ENCODE measurements at places on chromosomes 3 and 15.

DNA sequence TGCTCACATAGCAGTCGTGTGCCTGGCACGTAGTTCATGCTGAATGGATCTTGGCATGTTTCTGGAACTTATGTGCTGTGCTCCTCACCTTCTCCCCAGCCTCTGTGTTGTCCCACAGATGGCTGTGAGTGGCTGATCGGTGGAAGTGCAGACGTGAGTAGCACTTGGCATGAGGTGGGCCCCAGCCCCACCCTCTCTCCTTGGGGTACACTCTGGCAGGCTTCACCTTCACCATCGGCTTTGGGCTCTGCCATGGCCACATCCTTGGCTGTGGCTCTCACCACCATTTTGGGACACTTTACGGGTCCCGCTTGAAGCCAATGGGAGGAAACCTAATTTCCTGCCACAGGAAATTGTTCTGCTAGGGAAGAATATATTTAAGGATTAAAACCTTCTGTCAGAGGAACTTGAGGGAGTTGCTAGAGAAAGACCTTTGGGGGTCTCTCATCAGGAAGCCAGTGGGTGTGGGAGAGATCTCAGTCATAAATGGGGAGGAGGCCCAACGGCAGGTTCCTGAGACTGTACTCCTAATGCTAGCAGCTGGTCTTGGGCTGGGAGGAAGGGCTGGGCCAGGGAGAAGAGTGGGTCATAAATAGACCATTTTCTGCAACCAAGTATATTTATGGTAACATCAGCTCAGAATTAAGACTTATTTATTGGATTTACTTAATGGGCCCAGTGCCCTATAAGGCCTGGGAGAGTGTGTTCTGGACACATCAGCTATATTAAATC lies 92.3 kb downstream of the SMAD3 start:
- no peak for DNase-seq

DNA sequence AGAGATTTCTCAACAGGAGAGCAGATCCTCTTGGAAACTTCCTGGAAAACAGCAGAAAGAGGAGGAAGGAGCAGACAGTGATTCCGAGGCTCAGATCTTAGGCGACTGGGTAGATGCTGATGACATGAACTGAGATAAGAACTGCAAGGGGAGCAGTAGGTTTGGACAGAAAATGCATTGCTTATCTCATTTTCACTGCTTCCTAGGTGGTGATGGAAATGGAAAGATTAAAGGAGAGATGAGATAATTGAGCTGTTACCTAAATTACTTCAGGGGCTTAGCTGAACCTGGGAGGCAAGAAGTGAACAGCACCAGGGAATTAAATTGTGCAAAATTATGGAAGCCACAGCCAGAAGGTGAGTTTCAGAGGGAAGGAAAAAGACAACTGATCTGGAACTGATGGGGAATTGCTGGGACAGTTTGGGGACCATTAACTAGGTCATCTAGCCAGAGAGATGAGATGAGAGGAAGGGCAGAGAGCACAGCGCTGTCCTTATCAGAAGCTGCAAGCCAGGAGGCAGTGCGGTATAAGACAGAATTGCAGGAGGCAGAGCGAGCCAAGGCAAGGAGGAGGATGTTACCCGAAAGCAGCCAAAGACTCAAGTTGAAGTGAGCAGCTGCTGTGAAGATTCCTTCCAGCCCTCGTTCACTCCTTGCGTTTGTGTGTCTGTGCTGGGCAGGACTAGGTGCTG lies 140.4 kb downstream of the SRGAP3 start:
- DNase-seq: no peak

DNA sequence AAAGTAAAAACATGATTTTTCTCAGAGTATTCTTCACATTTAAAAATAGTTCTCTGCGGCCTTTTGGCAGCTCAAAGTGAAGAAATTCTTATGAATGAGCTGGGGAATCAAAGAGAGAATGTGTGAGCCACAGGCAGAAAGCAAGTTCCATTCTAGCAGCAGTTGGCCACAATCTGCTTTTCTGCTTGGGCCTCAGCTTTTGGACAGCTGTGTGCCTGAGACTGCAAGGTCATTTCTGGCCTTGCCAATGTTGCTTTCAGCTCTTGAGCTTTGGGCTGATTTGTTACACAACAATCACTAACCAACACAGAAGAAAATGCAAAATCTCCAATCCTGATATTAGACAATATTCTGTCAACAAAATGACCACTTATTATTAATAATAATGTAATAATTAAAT lies 14.4 kb upstream of the TM4SF4 start:
- no peak for DNase-seq

GRCh38 chr15:75844629-75845335 lies 1.5 kb downstream of the UBE2Q2 start:
- no peak for DNase-seq

GRCh38 chr15:63792584-63792983 lies 41.2 kb downstream of the HERC1 start:
- no peak for DNase-seq

DNA sequence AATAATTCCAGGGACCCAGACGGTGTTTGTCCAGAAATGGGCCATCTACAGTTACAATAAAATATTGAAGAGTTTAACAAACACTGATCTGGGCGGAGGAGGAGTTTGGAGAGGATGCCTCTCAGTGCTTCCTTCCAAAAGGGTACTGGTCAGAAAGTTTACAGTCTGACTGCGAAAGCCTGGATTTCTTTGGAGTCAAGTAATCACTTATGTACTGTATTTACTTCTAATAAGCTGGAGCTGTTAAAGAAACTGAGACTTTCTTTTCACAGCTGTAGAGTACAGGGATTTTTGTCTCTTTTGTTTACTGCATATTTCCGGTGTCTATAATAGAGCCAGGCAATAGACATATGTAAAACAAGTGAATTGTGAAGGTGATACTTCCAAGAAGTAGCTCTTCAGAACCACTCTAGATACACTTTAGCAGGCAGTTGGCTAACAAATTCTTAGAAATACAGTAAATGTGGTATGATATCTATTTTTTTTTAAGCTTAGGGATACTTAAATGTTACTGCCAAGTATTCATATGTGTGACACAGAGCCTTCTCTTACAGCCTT lies 22.1 kb upstream of the NEO1 start:
- DNase-seq: no peak

GRCh38 chr3:57978316-57978715 lies 29.9 kb upstream of the FLNB start:
- DNase-seq: no peak

Data from putamen (tissue), 1 donor.